ENCODE measurements at places on chromosomes 5 and 9.

GRCh38 chr5:136769093-136769492, 403.7 kb upstream of the TRPC7 start:
- DNase-seq, result no peak

DNA sequence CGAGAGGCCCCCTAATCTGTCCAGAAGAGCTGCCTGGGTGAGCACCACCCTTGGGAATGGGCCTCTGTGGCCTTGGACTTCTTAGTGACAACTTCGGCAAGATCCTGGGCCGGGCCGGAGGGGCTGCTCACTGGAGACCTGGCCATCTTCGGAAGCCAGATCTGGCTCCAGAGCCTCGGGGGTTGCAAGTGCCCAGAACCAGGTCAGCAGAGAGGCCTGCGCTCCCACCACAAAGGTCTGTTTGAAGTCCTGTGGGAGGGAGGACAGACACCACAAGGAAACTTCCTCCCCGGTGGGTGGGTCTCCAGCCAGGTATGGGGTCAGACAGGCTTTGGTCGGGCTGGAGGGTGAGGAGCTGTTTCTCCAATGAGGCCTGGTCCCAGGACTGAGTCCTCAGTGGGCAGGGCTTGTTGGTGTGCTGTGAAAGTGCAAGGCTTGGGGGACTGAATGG, 86.1 kb downstream of the DAB2IP start:
- no peak for DNase-seq

DNA sequence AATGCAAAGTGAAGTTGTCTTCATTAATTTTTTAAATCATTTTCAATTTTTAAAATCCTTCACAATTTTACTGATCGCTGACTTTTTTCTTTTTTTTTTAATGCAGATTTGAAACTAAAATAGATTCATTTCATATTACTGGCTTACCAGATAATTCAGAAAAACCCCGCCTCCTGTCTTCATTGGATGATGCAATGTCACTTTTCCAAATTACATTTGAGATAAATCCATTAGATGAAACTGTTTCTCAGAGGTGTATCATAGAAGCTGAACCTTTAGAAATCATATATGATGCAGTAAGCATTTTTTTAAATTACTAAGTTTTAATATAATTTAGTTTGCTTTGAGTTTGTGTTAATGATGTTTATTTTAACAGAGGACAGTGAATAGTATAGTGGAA, 60.6 kb downstream of the VPS13A start:
- DNase-seq, result peak; percentile 13

GRCh38 chr5:76836181-76836580, 13.6 kb upstream of the S100Z start:
- DNase-seq, result no peak

GRCh38 chr5:107359916-107360234, 310.9 kb downstream of the EFNA5 start:
- no peak for DNase-seq

DNA sequence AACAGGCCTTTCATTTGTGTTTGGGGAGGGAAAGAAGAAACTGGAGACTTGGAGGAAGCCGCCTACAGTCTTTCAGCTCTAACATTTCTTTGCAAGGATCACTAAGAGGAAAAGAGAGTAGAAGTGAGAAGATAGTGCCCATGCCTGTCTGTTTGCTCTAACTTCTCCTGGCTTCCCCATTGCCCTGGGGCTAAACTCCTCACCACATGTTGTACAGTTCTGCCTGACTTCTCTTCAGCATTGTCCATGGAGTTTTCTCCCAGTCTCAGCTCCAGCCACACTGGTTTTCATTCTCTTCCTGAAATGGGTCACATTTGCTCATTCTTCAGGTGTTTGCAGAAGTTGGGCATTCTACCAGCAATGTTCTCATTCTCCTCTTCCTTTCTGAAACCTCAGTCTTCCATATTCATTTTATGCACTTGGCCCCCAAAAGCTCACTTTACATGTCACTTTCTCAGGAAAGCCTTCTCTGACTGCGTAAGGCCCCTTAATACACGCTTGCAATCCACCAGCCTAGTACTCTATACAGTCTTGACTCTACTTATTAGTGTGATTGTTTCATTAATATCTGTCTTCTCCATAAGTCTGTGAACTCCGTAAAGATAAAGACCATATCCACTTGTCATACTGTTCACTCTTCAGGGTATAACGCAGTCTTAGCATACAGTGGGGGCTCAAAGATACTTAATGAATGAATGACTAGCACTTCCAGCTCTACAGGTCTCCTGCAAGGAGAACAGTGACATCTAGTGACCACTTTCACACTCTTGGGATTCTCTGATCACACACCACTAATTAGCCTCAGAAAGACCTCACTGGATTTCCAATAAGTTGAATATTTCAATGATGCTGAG, 40.2 kb upstream of the TRIM32 start:
- DNase-seq, result peak; percentile 7

DNA sequence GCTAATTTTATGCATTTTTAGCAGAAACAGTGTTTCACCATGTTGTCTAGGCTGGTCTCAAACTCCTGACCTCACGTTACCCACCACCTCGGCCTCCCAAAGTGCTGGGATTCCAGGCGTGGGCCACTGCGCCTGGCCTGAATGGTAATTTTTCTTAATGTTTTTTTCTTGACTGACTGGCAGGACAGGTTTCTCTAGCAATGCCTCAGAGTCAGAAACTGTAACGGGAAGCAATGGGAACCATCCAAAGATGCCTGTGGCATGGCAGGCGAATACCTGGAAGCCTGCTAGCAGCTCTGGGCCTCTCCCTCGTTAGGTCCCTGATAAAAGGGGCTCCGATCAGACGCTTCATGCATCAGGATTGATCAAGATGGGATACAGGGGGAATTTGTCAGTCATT, 639.2 kb downstream of the NR2F1-AS1 start:
- no peak for DNase-seq

DNA sequence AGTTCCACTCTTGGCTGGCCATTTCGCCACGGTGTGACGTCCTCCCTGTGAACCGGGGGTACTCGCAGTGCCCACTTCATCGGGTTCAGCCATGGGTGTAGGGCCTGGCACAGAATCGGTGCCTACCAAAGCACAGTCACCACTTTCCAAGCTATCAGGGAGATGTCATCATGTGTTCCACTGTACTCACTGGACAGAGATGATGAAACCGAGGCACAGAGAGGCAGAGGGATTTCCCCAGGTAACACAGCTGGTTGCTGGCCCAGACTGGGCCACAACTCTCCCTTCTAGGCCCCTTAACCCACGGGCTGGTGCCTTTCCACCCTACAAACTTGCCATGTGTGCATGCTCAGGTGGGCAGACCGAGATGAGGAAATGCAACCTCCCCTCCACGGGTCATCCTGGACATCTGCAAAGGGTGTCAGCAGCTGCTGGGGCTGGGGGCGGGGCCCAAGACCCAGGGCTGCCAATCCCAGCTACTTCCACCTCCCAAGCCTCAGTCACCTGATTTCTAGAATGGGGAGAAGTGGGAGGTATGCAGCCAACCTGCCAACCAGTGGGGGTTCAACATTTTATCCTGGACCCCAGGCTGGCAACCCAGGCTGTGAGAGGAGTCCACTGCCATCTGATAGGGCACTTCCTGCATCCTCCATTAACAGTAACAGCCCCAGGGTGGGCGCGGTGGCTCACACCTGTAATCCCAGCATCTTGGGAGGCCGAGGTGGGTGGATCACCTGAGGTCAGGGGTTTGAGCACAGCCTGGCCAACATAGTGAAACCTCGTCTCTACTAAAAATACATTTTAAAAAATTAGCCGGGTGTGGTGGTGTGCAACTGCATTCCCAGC, 893 bp upstream of the SH2D3C start:
- no peak for DNase-seq

GRCh38 chr9:94082956-94083355, 1.3 kb upstream of the PTPDC1 start:
- no peak for DNase-seq

DNA sequence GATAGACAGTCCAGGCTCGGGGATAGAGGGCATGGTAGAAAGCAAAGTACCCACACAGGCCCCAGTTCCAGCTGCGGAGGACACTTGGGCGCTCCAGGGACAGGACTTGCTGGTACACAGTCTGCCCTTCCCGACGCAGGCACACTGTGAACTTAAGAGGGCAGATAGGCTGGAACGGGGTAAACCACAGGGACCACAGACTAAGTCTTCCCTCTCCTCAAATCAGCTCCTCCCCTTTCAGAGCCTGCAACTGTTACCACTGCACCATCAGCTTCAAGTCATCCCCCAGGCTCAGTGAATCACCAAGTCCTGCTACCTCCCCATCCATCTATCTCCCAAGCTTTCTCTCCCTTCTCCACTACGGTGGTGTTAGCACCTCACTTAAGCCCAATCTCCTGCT, 7.3 kb downstream of the GBA2 start:
- DNase-seq, result no peak

GRCh38 chr9:71758785-71759184, 9.5 kb downstream of the CEMIP2 start:
- DNase-seq, result peak; percentile 34

DNA sequence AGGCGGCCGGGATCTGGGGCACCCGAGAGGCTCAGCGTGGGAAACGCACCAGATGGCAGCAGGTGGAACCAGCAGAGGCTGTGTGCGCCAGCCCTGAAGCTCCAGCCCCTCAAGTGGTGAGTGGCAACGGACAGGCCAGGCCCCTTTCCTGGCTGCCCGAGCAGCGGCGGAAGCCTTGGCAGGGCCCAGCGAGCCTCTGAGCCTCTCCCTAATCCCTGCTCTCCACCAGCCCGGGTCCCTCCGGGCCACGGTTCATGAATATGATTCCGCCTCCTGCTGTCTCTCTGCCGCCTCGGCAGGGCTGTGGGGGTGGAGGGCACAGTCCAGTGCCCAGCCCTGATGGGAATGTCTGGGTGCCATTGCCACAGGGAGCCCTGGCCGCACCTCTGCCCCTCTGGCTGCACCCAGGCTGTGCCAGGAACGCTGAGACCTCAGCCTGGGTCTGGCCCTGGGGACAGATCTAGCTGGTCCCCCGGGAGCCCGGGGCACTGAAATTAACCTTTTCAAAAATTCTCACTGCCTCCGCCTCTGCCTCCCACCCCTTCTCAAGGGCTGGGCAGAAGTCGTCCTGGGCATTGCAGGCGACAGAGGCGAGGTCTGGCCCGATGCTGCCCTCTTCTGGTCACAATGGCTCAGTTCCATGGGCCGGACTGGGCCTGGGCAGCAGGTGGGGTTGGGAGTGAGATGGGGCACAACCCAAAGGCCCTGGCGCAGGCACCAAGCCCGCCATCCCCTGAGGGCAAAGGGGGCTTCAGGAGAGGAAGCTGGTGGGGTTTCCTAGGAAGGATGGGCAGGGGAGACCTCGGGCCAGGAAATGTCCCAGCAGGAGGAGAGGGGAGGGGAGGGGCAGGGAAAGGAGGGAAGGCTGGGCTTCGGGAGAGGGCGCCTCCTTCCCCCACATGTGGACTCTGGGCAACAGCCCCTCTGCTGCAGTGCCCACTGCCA, 20.3 kb downstream of the CCDC187 start:
- peak; percentile 75 for DNase-seq

GRCh38 chr5:56313004-56313531, 79.9 kb upstream of the ANKRD55 start:
- no peak for DNase-seq

- DNase-seq, result peak; percentile 74
Observed at GRCh38 chr9:89602978-89603766, 1.6 kb upstream of the GADD45G start.

- no peak for DNase-seq
Observed at GRCh38 chr5:93990504-93991070, 249.2 kb upstream of the POU5F2 start.

- no peak for DNase-seq
Observed at GRCh38 chr5:128303593-128303992, 220.0 kb downstream of the SLC12A2 start.

GRCh38 chr5:107997338-107997980, 326.7 kb upstream of the EFNA5 start:
- no peak for DNase-seq

DNA sequence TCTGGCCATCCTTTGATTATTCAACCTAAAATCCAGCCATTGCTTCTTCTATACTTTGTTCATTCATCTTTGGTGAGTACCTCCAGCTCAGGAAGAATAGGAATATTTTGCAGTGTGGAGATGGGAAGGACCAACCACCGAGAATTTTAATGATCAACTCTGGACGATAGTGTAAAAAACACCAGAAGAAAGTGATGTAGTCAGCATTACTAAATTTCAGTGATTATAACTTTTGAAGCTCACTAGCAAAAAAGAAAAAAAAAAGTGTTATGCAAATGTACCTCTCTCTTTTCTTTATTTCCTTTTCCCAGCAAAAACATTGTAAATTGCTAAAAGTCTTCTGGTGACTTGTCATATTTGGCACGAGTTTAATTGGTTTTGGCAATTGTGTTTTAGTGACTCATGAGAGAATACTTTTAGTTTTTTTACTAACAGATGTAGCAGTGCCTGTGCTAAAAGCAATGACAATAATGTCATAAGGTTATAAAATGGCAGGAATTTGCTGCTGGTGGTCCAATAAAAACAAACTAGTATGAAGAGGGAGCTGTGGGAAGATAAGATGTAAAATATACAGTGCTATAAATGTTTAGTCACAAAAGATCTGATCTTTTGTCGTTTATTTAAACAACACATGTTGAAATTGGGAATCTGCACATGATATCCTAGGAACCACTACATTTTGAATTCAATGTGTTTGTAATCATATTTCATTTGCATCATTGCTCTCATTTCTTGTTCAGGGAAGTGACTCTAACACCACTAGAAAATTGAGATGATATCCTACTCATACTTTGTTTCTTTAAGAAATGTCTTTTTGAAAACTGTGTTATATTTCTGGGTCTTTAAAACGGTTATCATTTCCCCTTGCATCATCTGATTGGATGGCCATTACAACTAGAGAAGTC, 81.3 kb upstream of the ERCC6L2 start:
- DNase-seq, result no peak

DNA sequence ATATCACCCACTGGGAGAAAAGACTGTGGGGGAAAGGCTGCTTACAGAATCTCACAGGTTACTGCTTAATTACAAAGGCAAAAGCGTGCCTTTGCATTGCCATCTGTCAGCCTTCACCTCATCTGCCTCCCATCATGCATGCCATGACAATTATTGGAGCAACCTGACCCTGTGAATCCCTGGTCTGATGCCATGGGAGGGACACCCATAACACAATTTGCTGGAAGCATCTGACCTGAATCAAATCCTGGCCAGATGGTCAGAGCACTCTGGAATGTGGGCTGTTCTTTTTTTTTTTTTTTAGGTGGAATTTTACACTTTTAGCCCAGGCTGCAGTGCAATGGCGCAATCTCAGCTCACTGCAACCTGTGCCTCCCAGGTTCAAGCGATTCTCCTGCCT, 11.6 kb upstream of the RETREG1 start:
- DNase-seq, result no peak

DNA sequence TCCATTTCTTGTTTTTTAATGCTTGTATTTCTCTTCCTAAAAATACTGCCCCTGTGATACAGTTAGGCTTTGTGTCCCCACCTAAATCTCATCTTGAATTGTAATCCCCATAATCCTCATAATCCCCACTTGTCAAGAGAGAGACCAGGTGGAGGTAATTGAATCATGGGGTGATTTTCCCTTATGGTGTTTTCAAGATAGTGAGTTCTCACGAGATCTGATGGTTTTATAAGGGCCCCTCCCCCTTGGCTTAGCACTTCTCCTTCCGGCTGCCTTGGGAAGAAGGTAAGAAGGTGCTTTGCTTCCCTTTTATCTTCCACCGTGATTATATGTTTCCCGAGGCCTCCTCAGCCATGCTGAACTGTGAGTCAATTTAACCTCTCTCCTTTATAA, 227.4 kb downstream of the MAN2A1 start:
- DNase-seq, result no peak

Data from hematopoietic multipotent progenitor cell treated with erythropoietin and hydrocortisone succinate and interleukin-3 and kit ligand, for 15 days (in vitro differentiated cells).